Spinal cord (tissue), 10 donors: ENCODE measurements at places on chromosomes 4 and X.

DNA sequence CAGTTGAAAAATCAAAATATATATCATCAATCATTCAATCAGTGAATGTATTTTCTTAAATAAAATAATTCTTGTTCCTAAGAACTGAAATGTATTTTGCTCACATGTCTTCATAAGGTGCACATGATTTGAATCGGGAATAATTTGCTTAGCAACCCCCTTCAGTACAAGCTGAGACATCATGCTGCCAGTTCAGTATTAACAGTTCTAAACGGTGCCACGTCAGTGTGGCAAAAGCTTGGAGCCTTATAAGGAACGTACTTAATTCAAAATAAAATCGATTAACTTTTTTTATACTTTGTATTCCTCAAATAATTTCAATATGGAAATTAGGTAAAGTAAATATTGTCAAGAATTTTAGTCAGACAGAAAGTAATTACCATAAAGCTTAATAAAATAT is 287.9 kb downstream of the CCSER1 start:
- DNase-seq, result no peak

GRCh38 chr4:121686255-121686654 is 10.5 kb downstream of the ANXA5 start:
- no peak for DNase-seq

- DNase-seq, result no peak
Measured at GRCh38 chrX:119398974-119399771, at the start of gene SLC25A43. TSS of gene SLC25A43 (plus strand) at chrX:119399336. CDS start at chrX:119399404, 68 bp downstream.

GRCh38 chr4:120874792-120875774 is 47.4 kb downstream of the PRDM5 start:
- DNase-seq, result no peak

GRCh38 chr4:183014361-183015084 is 84.5 kb upstream of the WWC2 start:
- no peak for DNase-seq

GRCh38 chrX:12895866-12896265 is 10.6 kb upstream of the TLR8 start:
- DNase-seq, result no peak

- no peak for DNase-seq
Measured at GRCh38 chr4:189162888-189163287, 777.8 kb upstream of the FRG1 start.

DNA sequence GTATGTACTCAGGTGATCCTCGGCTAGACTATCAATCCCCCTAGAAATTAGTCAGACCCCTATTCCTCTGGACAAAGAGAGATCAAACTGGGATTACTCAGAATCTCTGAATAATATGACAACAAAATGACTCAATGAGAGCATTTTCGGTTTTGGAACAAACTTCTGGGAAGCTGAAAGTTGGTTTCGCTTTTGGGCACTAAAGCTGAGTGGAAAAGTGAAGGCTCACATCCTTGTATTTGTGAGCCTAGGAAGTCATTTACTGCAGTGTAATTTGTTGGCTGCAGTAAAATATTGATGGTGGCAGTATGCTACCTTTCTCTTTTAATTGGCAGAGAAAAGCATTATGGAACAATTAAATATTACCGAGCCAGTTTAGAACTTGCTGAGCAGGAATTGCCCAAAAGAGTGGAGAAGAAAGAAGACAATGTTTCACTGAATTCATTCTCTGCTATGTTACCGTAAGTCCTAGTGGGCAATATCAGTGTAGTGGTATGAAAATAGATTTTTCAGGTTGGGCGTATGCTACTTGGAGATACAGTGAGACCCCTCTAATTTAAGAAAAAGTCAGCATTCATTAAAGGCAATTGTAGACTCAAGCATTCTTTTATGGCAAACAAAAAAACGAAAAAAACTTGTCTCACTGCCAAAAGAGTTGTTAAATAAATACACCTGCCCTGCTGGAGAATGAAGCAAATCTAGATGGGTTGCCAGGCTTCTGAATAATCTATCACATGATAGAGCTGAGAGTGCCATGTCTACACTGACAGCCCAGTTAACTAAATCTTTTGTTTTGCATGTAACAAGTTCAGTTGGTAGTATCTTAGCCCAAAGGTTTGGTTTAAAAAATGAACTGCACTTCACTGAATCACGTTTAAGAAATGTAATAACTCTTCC is 69.6 kb downstream of the AGTR2 start:
- DNase-seq, result no peak

- no peak for DNase-seq
Measured at GRCh38 chr4:186935901-186936300, 212.2 kb upstream of the FAT1 start.

DNA sequence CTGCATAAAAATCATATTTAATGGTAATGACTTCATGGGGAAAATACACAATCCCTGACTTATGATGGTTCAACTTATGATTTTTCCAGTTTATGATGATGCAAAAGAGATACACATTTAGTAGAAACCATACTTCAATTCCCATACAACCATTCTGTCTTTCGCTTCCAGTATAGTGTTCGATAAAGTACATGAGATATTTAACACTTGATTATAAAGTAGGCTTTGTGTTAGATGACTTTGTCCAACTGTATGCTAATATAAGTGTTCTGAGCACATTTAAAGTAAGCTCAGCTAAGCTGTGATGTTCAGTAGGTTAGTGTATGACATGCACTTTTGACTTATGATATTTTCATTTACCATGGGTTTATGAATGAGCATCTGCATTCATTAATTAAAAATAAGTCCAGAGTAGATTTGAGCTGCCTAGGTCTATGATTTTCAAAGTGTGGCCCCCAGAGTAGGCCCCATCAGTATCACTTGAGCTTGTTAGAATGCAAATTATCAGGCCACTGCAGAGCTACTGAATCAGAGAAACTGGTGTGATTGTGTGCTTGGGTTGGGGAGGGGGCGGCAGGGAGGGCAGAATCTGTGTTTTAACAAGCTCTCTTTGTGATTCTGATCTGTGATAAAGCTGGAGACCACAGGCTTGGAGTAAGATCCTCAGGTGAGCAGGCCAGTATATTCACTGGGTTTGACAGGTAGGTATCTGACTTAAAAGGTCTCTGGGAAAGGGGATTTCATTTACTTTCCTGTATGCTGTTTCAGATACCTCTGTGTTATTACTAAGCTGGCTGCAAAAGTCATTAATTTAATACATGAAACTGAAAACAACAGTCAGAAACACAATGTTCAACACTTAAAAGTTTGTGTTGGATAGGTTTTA is 8.4 kb downstream of the ATP10D start:
- DNase-seq, result no peak

DNA sequence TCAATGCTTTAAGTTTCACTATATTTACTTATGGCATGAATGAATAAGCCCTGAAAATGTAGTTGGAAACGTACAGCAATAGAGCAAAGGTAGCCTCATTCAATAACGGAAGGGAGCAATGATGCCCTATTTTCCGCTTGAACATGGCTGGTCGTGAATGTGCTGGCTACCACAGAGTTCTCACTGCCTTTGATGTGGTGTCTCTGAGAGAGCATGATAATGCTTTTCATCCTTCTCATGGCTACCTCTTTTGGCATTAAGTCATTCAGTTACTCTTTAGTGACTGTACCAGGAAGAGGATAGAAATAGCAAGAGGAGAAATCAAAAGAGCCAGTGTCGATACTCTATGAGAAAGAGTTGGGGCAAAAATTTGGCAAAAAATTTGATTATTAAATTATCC is 308.0 kb downstream of the PPP3CA start:
- DNase-seq, result no peak

DNA sequence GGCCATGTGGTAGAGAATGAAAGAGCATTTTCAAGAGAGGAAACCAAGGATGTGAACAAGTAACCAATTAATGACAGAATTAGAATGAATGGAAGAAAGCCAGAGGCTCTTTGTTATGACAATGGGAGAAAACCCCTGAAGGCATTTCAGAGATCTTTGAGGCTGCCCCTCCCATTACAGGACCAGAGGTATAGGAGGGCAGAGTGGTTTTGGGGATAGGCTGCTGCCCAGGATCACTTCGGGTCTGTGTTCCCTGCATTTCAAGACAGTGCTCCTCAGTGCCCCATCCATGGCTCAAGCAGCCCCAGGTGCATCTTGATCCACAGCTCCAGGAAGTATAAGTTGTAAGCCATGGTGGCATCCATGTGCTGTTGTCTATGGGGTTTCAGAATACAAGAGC is 124.0 kb upstream of the HPF1 start:
- DNase-seq, result no peak

DNA sequence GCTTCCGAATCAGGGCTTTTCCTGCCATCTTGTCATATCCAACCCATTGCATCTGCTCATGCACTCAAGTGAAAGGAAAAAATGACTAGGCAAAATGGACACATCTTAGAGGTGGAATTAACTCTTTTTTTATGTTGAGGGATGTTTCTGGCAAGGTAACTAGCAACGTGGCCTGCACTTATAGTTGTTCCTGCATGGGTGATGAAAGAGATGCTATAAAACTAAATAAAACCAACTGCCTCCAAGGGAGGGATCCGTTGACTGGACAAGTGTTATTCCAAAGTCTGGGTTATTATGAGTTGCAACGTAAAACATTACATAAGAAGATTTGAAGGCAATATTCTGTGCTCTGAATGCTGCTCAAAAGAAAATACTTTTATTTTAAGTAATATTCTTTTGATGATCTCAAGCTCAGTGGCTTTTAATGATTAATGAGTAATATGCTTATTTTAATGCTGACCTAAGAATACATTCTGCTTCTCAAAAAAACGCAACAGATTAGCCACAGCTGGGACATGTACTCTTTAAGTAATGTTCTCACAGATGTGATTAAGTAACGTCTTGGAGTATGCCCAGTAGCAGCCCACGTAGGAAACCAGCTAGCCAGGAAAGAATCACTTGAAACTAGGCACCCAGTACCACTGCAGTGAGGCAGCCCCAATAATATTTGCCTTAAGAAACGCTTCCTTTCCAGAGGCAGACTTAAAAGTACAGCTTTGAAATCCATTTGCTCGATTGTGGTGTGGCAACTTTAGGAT is 27.4 kb downstream of the KLF3 start:
- no peak for DNase-seq

DNA sequence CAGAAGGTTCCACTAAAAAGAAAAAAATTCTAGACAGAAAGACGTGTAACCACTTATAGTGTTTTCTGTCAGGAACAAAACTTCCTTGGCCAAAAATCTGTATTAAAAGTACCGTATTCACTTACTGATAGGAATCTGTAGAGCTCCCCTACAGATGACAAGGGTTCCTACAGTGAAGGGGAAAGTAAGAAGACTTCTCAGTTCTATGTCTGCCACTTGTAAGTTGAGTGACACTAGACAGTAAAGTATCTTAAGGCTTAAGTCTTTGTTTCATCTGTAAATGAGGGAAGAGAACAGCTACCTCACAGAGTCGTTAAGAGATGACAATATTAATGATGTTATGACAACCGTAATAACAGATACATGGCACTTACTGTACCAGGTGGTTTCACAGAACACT is 3.3 kb downstream of the COQ2 start:
- no peak for DNase-seq

DNA sequence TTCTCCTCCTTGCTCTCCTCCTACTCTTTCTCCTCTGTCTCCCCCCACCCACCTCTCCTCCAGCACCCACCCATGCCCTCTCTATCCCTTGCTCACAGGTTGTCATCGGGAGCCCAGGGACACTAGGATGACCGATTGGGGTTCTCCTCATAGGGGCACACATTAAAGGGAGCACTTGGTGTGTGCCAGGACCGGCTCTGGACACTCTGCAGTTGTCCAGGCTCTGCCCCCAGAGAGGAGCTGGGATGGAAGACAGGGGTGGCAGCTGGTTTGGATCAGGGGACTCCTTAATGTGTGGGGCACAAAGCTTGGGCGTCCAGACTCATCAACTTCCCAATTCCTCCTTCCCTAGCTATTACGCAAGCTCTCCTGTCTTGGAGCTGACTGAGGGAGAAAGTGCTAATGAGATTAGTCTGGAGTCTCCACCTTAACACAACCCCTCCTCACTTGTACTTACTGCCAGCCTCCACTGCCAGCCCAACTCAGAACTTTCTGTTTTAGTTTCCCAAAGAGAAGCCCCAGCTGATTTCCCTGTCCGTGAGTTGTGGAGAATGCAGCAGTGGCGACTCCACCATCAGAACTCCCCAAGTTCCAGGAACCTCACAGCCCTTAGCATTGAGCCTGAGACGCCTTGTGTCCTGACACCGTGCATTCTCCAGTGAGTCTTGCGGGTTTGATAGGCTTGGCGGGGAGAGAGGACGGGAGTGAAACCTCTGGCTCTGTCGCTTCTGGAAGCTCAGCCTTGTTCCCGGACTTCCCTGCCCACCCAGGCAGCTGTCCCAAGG is 52.2 kb downstream of the CXorf49B start:
- no peak for DNase-seq

- no peak for DNase-seq
Measured at GRCh38 chr4:156873799-156874198, 97.8 kb downstream of the PDGFC start.

DNA sequence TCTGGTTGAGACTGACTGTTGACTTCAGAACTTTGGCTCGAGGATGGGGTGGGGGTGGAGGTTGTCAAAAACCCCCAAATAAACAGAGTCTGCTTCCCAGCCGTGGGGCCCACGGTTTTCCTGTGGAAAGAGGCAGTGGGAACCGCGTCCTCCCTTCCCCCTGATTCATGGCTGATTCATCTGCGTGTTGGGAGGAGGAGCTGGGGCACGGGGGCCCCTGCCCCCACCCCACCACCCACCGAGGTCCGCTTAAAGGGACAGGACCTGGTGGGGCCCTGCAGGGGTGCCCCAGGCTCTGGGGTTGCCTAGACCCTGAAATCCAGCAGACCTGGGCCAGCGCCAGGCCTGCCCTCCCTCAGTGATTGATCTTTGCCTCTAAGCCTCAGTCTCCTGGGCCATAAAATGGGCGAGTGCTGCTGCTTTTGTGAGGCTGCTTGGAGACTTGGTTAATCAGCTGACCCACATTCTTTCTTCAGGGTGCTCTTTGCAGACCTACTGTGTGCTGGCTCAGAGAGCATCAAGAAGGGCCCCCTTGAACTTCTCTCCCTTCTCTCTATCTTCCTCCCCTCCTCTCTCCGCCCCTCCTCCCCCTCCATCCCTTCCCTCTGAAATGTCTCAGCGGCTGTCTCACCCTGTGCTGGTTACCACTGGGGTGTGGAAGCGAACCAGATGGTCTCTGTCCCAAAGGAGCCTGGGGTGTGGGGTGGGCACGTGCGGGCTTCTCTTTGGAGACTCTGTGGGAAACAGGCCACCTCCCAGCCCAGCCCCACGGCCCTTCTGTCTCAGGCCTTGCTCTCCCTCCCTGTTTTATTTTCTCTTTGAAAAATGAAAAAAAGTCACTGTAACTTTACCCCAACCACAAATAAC is 9.1 kb downstream of the HTRA3 start:
- no peak for DNase-seq

GRCh38 chr4:56320293-56320692 is 67.0 kb downstream of the AASDH start:
- DNase-seq, result no peak
